Stimulated activated CD8-positive, alpha-beta memory T cell treated with anti-CD3 and anti-CD28 coated beads, Interleukin-7, amount 100 ng/mL, for 1 hour (primary cell): ENCODE measurements at places on chromosomes 2 and 18.

DNA sequence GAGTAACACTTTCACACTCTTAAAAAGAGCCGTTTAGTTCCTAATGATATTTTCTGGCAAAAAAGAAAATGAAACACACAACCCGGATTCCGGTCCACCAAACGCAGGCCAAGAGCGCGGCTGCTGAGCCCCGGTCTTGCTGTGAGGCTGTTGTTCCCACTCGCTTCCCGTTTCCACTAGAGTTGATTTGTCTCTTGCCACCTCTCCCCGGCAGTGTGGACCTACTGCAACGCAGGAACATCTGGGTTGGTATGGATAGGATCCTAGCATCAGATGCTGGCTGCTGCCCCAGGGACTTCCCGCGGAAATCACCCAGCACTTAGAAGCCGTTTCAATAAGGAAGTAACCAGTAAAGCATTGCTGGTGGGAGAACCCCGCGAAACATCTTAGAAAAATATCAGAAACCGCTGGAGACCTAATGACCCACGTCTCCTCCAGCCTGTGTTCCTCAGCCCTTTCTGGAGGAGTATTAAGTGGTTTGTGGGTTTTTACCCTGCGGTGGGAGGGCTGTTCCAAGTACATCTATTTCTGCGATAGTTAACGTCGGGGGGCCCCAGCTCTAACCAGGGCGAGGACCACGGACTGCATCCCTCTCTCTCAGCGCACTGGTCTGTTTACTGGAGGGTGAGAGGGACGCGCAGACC is 939 bp downstream of the DOCK10 start:
- peak; percentile 25 for DNase-seq

DNA sequence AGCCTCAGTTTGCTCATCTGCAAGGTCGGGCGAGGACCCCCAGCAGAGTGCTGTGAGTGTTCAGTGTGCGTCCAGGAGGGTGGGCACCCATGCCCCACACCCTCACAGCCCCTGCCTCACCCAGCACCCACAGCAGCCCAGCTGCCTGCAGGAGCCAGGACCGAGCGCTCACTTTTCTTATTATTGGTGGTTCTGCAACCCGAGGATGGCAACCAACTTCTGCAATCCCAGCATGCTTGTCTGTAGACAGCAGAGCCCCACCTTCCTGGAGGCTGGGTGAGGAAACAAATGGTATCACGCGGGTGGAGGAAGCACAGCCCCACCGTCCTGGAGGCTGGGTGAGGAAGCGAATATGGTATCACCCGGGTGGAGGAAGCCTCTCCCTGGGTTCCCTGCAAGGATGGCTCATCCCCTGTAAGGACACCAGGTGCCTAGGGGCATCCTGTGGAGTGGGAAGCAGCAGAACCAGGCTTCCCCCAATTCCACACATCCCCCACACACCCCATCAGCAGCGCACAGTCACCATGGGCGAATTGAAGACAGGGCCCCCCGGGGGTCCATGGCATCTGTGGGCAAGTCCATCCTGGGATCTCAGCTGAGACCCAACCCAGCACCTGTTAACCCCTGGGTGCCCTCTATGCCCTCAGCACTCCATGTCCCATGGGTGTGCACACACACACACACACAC is 220.5 kb upstream of the RAB6C start:
- DNase-seq: no peak

DNA sequence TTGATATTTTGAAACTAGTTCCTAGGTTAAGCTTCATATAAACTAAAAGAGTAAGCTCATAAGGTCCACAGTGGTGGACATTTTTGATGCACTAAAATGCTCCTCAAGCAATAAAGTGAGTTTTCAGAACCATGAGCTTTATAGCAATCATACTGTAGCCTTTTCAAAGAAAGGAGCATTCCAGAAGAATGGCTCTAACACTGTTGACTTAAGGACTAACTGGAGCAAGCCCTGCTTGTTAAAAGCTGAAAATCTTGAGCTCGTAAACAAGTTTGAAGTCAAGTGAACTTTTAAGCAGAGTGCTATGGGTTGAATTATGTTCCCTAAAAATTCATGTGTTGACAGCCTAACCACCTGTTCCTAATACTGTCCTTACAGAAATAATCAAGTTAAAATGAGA is 38.0 kb downstream of the KYNU start:
- DNase-seq: no peak

DNA sequence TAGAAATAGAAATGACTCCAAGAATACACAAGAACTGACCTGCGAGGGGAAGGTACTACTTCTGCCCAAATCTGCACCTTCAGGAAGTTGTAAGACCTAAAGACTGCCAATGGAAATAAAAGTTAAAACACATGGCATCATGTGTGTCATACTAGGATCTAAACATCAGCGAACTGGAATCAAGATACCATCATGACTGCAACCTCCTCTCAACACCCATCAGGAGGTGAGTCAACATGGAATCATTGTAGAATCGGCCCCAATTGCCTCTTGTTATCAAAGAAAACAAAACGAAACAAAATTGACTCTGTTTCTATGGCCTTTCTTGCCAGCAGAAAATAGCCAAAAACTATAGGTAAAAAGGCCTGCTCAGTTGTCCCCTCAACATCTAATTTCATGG is 15.1 kb downstream of the RDH14 start:
- DNase-seq: no peak

DNA sequence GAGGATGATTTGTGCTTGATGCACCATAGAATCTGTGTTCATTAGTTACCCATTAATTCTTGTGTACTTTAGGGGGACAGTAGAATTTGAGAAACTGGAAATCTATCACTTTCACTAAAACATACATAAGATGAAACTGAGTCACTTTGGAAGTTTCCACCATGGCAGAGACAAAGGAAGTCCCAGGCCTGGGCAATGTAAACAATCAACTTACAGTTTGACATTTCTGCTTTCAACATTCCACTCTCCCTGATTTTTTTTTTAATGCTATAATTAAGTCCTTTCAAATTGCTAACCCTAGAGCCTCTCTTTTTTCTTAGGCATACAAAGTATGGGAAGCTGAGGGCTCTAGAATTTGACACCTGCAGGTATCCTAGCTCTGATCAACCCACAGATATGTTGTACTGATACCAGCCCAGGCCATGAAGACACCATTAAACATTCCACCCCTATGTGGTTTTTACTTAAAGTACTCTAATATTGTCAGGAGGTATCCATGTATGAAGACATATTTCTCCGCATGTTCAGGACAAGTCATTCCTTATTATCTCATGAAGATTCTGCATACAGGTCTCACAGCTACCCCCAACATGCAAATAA is 88.5 kb upstream of the GLS start:
- DNase-seq: no peak

DNA sequence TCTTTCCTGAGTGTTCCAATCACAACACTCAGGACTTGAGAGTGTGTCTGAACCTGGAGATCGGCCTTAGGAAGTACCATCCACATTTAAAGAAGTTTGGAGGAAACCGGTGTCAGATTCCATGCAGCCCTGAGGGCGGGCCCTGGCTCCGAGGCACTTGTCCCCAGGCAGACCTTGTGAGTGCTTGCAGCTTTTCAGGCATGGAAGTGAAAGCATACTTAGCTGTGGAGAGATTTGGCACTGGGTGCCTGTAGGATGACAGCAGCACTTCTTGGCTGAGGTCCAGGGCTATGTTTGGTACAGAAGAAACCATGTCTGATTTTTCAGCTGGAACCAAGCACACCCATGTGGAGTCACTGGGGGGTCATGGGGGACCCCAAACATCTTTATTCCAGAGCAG is 230.8 kb downstream of the SEPTIN10 start:
- DNase-seq: no peak

- no peak for DNase-seq
Measured at GRCh38 chr2:236758406-236758805, 188.8 kb downstream of the ACKR3 start.

- DNase-seq: no peak
Measured at GRCh38 chr2:134623796-134624195, 95.0 kb downstream of the TMEM163 start.

DNA sequence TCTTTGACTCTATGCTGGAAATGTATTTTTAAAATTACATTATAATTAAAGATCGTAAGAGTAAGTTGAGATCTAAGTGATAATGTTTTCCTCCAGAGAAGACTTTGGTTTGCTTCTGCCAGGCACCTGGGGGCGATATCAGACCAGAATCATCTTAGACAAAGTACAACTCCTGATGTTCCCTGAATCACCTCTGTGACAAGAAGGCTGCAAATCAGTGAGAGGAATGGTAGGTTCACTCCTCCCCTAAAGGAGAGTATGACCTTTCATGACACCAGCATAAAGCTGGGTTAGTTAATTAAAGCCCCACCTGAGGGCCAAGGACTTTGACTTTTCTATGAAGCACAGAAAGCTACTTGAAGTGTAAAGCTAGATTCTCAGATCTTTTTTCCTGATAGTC is 114.4 kb upstream of the DTNA start:
- DNase-seq: no peak
